ENCODE measurements at places on chromosomes 5 and 9.
A peak's percentile ranks its signal among the peaks of the same experiment; 100 is the strongest.

DNA sequence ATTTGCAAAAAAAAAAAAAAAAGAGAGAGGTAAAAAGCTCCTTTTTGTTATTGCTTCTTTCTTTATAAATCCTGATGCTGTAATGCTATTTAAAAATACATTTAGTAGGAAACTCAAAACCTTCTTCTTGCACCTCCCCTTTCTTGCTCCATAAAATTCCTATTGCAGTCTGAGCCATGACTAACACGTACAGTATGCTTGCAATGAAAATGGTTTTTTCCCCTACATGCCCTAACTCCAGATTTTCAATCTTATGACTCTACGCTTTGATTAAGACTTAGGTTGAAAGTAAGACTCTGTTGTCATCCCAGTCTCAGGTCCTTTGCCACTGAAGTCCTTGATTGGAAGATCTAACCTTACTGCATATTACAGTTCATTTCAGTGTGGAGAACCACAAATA is 23.9 kb downstream of the FGF10 start:
- DNase-seq, result no peak

DNA sequence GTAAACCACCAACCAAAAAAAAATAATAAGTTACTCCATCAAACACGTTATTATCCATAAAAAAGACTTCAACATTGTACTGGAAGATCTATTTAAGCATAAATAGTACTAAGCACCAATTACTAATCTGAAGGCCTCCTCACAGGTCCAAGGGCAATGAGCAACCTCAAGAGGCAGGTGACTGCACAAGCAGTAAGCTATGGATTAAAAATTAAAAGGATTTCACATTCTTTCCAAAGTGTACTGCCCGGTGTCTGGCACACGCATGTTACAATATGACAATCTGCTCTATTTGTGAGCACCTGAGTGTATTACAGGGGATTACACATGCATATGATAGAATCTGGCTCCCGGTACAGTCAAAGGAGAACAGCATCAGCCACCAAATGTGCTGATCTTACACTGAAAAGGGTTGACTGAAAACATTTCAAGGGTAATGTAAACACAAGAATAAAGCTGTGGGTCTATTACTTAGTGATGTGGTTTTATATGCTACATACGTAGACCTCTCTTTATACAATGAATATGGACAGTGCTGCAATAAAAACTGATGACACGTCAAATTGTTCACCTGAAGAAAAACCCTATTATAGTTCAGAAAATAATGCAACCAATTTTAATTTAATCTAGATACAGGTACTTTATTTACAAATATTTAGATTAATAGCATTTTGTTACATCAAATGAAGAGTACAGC is 22.8 kb downstream of the RAB14 start:
- DNase-seq, result no peak

DNA sequence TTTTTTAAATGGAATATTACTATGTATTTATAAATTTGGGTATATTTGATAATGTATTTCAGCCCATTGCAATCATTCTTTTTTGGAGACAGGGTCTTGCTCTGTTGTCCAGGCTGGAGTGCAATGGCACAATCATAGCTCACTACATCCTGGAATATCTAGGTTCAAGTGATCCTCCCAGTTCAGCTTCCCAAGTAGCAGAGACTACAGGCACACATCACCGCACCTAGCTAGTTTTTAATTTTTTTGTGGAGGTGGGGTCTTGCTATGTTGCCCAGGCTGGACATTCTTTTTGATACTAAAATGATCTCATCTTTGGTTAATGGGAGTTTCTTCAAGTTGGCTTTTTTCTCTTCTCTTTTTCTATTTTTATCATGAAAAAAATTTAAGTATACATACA is 91.3 kb downstream of the UNC13B start:
- no peak for DNase-seq

DNA sequence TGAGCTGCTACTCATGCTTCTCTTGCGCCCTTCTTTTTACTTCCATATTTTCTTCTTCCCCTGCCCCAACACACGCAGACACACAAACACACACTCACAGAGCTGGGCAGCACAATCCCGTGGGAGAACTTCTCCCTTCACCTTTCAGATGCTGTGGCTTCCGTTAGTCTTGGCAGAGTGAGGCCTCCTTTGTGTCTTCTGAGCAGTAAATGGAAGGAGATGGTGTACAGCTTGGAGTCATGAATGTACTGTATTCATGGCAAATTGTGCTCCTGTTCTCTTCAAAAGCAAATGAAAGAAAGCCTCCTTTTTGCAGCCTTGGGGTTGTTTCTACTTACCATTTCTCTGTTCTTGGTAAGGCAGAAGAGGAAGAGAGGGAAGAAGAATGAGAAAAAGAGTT is 456.6 kb upstream of the TLE4 start:
- DNase-seq, result no peak

DNA sequence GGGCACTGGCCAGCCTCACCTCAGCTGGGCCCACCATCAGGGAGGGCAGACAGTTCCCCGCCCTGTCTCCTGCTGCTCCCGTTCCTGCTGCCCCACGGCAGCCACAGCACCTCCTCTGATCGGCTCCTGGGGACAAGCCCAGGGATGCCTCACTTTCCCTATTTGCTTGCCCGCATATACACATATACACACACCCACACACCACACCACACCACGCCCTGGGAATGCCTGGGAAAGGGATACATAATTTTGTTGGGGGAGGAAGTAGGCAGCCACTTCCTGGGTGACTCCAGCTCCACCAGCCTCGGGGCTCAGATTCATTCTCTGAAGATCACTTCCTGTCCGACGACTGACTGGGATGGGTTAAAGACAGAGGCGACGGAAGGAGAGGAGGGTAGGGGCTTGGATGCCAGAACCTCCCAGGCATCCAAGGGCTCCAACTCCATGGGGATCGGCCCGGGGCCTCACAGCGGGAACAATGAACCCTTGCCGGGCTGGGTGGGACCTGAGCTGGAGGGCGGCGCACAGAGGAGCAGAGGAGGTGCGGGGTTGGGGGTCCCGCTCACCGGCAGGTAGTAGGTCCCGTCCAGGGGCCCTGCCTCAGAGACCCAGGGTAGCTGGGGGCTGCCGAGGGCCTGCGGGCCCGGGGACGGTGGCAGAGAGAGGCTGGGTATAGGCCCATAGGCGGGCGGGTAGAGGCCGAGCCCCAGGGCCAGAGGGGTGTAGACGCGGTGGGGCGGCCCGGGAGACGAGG is 2.0 kb upstream of the MZB1 start:
- DNase-seq, result no peak

GRCh38 chr9:22158927-22159346 is 149.8 kb upstream of the CDKN2B start:
- no peak for DNase-seq

DNA sequence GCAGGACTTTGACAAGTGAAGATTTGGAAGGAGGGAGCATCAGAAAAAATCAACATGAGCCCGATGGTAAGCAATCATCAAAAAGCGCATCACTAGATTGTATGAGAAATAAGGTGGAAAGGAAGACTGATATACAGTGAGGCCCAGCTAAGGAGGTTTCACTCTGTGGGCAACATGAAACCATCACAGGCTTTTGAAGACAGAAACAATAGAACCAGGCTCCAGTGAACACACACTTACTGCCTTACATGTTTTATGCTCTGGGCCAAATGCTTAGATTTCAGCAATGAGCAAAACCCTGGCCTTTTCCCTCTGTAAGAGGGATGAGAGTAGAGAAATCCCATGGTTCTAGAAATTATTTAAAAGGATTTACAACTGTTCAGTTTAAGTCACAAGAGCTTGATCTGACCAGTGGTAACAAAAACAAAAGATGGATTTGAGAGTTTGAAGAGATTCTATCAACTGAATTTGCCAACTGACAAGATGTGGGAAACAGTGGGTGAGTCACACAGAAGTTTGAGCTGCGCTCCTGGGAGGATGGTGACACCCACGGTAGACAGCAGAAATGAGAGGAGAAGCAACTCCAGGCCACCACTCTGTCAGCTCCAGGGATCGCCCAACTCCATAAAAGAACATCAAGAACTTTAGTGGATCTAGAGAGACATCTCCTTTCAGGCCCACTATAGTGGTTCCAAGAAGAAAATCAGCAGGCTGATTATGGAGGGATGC is 261.8 kb downstream of the MCTP1 start:
- DNase-seq, result no peak

DNA sequence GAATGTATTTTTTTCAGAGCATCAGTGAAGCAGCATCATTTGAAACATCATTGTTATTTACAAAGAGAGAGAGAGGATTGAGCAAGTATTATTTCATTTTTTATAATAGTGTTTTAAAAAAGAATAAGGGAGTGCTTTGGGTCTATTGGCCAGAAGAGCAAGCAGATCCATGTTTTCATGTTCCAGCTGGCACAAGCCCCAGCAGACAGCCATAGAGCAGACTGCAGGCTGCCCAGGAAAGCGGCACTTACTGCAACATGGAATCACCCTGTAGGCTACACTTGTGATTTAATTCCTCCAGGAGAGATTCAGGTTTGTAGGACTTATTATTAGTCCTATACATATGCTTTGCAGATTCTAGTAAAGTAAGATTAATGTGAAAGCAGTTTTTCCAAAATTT is 407.0 kb upstream of the GRAMD2B start:
- no peak for DNase-seq

- no peak for DNase-seq
Observed at GRCh38 chr9:92807031-92807756, 42.6 kb upstream of the BICD2 start.

DNA sequence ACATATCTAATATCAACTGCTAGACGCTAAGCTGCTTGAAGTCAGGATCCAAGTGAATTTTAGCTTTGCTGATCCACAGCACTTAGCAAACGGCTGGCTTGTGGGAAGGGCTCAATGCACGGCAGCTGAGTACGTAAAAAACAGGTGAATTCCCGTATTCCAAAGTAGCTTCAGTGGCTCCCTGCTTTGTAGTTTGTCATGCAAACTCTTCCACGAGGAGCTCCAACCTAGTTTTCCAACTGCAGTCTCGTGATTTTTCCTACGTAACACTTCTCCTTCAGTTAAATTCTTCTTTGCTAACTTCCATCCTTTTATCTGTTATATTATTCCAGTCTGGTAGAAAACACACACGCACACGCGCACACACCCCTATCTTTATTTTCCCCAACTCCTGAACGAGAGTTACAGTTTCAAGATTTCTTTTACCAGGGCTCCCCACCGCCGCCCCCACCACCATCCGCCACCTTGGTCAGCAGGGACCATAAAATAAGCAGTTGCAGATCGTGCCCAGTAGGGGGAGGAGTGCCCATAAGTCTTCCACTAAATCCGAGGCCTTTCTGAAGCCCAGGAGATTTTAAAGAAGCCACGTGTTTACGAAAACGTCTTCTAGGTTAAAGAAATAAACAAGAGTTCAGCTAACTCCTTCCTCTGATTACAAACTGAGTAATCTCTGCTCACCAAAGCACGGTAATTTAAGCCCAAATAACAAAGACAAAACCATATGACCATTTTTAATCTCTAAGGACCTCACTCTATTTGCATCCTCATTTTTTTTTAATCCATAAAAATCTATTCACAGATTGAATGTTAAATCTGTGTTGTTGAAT is 34.8 kb upstream of the TRIO start:
- DNase-seq, result peak; percentile 45

DNA sequence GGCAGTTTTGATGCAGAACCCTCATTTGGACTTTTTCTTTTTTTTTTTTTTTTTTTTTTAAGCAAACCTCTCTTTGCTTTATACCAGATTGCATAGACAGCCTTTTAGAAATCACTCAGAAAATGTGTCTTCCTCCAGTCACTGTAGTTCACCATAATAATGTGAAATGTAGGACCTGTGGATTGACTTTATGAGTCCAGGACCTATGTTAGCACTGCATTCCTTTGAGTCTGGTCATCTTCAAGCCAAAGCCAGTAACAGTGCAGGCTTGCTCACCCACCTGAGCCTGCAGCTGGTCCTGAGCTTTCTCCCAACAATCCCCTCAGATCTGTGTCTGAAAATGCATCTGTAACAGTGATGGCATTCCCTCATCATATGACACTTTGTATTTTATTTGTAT is 110.7 kb upstream of the NFIL3 start:
- no peak for DNase-seq

DNA sequence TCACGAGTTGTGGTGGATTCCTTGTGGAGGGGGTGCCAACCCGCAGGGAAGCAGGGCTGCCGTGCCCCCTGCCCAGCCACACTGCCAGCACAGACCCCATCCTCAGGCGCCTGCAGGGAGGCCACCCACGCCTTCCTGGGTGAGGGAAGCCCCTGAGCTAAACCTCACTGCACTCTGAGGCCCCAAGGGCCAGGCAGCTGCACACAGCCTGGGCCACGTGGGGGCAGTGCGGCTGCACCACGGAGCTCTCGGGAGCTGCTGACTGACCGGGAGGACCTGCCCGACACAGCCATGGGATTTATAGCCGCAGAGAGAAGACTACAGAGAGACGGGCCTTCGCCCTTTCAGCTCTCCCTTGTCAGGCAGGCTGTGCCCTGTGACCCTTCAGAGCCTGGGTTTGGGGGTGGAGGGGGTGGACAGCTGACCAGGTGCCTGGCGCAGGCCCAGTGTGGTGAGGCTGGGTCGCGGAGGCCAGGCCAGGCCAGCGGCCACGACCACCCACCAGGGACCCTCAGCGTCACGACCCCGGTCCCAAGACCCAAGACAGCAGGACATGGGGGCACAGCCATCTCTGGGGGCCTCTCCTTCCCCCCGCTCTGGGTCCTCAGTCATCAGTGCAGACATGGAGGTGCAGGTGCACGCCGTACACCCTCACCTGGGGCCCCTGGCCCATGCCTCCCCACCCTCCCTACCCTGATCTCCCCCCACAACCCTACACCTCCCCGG is 4.3 kb upstream of the AHRR start:
- DNase-seq, result no peak

DNA sequence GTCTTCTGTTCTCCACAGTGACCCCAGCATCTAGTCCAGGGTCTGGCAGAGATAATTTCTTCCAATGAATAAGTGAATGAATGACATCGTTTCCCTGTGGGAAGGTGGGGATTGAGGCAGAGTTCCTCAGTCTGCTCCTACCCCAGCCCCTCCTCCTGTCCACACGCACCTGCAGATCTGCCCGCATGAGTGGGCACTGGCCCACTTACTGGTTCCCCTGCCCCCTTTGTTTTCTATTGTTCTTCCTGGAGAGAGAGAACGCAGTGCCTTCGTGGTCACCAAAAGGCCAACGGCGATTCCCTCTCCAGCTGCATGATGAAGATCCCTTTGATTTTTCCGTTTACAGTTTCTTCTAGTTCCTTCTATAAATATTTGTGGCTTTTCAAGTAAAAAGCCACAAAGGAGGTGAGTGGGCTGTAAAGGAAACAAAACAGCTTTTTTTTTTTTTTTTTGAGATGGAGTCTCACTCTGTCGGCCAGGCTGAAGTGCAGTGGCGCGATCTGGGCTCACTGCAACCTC is 5.8 kb upstream of the FPGS start:
- DNase-seq, result no peak

All from NCI-H187 treated with DMSO at 0.1 percent for 48 hours (cell line).